Breast epithelium (tissue), 4 donors: ENCODE measurements at places on chromosomes 5 and 9.
A peak's percentile ranks its signal among the peaks of the same experiment; 100 is the strongest.

DNA sequence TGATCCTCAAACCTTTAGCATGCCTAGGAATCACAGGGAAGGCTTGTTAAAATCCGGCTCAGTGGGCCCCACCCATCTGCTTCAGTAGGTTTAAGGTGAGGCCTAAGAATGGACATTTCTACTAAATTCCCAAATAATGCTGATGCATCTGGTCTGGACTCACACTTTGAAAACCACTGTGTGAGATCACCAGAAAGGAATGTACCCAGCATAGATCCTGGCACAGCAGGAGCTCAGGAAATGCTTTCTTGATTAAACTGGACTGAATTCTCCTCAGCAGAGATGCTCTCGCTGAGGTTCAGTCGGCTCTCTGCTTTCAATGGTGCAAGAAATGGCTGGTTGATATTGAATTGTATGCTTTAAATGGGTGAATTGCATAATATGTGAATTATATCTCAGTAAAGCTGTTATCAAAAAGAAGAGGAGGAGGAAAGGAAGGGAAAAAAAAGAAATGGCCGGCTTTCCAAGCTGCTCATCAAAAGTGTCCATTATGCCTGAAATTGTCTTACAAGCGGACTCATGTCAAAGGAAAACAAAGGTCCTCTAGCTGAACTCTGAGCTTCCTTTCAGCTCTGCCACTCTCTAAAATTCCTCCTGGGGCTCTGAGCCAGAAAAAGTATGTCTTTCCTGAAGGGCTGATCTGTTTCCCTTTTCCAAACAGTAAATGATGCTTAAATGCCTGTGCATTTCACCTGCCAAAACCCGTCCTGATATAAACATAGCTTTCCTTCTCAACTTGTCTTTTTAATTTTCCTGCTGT lies 77.6 kb upstream of the SAP30L start:
- DNase-seq: no peak
- H3K36me3 ChIP-seq: no peaks in the 10 kb centered on the region
- H3K27ac ChIP-seq: peak overlapping the region; percentile 72
- H3K4me3 ChIP-seq: no peak overlapping the region

DNA sequence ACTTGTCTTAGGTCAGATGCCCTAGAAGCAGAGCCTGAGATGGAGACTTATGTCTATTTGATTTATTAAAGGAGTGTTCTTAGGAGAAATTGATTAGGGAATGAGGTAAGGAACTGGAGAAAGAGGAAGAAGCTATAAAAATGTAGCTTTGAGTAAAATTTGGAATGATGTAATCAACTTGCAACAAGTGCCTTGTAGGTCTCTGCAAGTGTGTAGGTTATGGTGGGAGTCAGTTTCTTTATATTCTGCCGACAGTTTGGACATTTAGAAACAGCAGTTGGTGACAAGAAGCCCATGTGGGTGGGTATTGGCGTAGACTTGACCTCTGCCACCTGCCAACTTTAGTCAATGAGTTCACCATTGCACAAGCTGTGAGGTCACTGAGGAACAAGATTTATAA lies 986.5 kb downstream of the CDH18 start:
- H3K4me1 ChIP-seq: no peaks in the 10 kb centered on the region
- no peaks in the 10 kb centered on the region for H3K27me3 ChIP-seq
- no peak overlapping the region for H3K27ac ChIP-seq
- no peaks in the 10 kb centered on the region for H3K36me3 ChIP-seq

- no peak for DNase-seq
- H3K4me3 ChIP-seq: no peak overlapping the region
- no peaks in the 10 kb centered on the region for H3K36me3 ChIP-seq
- H3K27me3 ChIP-seq: no peaks in the 10 kb centered on the region
- H3K27ac ChIP-seq: no peak overlapping the region
- no peaks in the 10 kb centered on the region for H3K4me1 ChIP-seq
Observed at GRCh38 chr9:109349421-109349846, 28.6 kb upstream of the EPB41L4B start.

DNA sequence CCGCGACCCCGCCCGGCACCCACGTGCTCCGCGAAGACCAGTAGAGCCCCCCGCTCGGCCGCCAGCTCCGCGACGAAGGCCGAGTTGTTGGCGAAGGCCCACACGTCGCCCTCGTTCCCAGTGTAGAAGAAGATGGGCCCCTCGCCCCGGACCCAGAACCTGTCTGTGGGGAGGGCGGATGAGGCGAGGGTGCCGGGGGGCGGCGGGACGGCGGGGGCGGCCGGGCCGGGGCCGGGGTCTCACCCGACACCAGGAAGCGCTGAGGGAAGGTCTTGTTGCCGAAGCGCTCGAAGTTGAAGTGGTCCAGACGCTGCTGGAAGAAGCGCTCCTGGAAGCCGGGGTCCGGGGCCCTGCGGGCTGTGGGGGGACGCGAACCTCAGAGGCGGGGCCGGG lies 317 bp downstream of the DPP7 start:
- no peak overlapping the region for H3K27ac ChIP-seq
- H3K36me3 ChIP-seq: no peaks in the 10 kb centered on the region
- peak overlapping the region; percentile 81 for H3K4me3 ChIP-seq
- H3K27me3 ChIP-seq: no peaks in the 10 kb centered on the region
- H3K4me1 ChIP-seq: no peaks in the 10 kb centered on the region

GRCh38 chr9:136088939-136089696 lies 6.0 kb downstream of the NACC2 start:
- DNase-seq: no peak
- peaks cover 33% of the 10 kb centered on the region for H3K4me1 ChIP-seq
- no peak overlapping the region for H3K4me3 ChIP-seq
- no peak overlapping the region for H3K27ac ChIP-seq
- no peaks in the 10 kb centered on the region for H3K27me3 ChIP-seq

- no peak for DNase-seq
- H3K27me3 ChIP-seq: no peaks in the 10 kb centered on the region
- no peak overlapping the region for H3K4me3 ChIP-seq
- no peaks in the 10 kb centered on the region for H3K36me3 ChIP-seq
Observed at GRCh38 chr5:17679597-17680203, 45.4 kb downstream of the TAF11L14 start.

GRCh38 chr5:67028371-67028770 lies 168.2 kb downstream of the CD180 start:
- H3K4me3 ChIP-seq: no peak overlapping the region
- no peaks in the 10 kb centered on the region for H3K36me3 ChIP-seq
- H3K27ac ChIP-seq: no peak overlapping the region
- H3K27me3 ChIP-seq: no peaks in the 10 kb centered on the region

DNA sequence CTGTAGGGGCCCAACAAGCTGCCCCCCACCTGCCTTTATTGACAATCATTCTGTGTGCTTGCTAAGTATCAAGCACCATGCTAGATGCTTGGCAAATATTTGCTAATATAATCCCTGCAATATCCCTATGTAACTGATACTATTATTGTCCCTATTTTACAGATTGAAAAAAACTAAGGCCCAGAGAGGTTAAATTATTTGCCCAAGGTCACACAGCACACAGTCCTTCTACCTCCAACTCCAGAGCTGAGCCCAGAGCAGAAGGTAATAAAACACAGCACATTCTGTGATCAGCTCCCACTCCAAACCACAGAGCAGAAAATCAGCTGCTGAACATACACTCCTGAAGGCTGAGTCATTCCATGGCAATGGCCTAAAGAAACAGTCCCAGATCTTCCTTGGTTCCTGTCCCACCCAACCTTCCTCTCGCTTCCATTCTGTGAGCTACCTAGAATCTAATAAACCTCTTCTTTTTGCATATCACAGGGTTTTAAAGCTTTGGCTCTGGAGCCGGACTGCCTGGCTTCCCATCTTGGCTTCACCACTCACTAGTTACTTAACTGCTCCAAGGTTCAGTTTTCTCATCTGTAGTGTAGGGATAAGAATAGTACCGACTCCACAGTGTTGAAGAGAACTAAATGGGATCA lies 66.7 kb upstream of the ADRA1B start:
- no peaks in the 10 kb centered on the region for H3K36me3 ChIP-seq
- H3K27ac ChIP-seq: no peak overlapping the region

- no peaks in the 10 kb centered on the region for H3K27me3 ChIP-seq
- H3K27ac ChIP-seq: no peak overlapping the region
- no peaks in the 10 kb centered on the region for H3K4me1 ChIP-seq
- no peaks in the 10 kb centered on the region for H3K36me3 ChIP-seq
- H3K4me3 ChIP-seq: no peak overlapping the region
Observed at GRCh38 chr5:137273511-137273910, 225.6 kb downstream of the SPOCK1 start.

DNA sequence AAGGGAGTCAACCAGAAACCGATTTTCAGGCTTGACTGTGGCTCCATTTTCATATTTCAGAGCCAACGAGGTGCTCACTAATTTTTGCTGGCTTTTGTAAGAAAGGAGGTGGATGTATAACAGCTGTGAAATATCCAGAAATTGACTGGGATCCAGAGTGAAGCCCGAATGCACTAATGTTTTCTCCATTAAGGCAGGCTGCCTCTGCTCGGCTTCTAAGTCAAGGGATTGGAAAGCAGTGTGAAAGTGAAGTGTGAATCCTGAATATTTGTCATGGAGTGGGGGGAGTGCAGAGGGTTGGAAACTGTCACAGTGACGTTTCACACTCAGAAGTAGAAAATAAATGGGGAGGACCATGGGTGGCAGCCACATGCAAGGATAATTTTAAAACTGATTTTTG lies 237.4 kb downstream of the GOLPH3 start:
- H3K27ac ChIP-seq: peak overlapping the region; percentile 74
- no peaks in the 10 kb centered on the region for H3K36me3 ChIP-seq
- H3K4me1 ChIP-seq: no peaks in the 10 kb centered on the region
- H3K4me3 ChIP-seq: no peak overlapping the region
- DNase-seq: no peak
- no peaks in the 10 kb centered on the region for H3K27me3 ChIP-seq

- H3K4me3 ChIP-seq: no peak overlapping the region
- H3K27me3 ChIP-seq: no peaks in the 10 kb centered on the region
Observed at GRCh38 chr9:92359394-92359995, 33.7 kb downstream of the CENPP start.

DNA sequence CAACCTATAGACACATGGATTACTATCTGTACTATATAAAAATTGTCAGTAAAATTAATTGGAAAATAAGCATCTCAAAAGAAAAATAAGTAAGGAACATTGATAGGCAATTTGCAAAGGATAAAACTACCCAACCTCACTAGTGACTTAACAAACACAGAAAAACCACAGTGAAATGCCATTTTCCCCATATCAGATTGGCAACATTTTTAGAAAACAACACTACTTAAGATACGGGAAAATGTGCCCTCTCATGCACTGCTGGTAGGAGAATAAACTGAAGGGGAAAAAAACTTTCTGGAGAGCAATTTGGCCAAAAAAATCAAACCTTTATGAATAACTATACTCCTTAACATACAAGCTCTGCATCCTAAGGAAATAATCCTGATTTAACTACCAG lies 254.0 kb downstream of the DEPDC1B start:
- no peak for DNase-seq
- H3K27ac ChIP-seq: no peak overlapping the region
- H3K4me3 ChIP-seq: no peak overlapping the region
- H3K36me3 ChIP-seq: no peaks in the 10 kb centered on the region
- H3K4me1 ChIP-seq: no peaks in the 10 kb centered on the region

DNA sequence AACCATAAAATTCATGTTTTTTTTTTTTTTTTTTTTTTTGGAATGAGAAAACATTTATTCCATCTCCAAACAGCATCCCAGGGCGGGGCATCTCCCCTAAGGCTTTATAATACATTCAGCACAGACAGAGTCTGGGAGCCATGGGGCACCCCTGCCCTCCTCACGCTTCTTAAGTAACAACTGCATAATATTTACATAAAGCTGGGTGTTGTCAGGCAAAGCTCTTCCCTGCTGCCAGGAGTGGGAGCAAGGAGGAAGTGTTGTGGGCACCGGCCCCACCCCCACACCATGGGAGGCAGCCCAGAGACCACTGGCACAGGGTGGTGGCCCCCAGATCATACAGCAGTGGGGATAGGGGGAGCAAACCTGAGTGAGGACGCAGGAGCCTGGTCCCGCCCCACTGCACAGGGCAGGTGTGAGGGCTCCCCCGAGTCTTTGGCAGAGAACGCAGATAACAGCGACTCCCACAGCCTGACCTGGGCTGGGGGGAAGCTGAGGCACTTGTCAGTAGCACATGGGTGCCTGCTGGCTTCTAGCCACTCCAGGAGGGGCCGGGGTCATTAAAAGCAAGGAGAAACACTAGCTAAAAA lies 86.1 kb upstream of the CEP78 start:
- DNase-seq: no peak
- no peak overlapping the region for H3K27ac ChIP-seq
- H3K4me3 ChIP-seq: no peak overlapping the region
- no peaks in the 10 kb centered on the region for H3K4me1 ChIP-seq
- H3K27me3 ChIP-seq: no peaks in the 10 kb centered on the region

- H3K27me3 ChIP-seq: peaks cover 39% of the 10 kb centered on the region
- H3K36me3 ChIP-seq: no peaks in the 10 kb centered on the region
- no peak within 1 kb of the TSS for H3K27ac ChIP-seq
- no peak for DNase-seq
Observed at GRCh38 chr5:321230-321725, at the start of gene AHRR. Gene AHRR, plus strand, starts transcription at chr5:321714. Its CDS starts 22,189 bp downstream, at chr5:343903.

- H3K27me3 ChIP-seq: no peaks in the 10 kb centered on the region
- peaks cover 6% of the 10 kb centered on the region for H3K4me1 ChIP-seq
- H3K27ac ChIP-seq: peak overlapping the region; percentile 85
- H3K36me3 ChIP-seq: no peaks in the 10 kb centered on the region
Observed at GRCh38 chr5:131672776-131673175, 37.7 kb upstream of the RAPGEF6 start.

DNA sequence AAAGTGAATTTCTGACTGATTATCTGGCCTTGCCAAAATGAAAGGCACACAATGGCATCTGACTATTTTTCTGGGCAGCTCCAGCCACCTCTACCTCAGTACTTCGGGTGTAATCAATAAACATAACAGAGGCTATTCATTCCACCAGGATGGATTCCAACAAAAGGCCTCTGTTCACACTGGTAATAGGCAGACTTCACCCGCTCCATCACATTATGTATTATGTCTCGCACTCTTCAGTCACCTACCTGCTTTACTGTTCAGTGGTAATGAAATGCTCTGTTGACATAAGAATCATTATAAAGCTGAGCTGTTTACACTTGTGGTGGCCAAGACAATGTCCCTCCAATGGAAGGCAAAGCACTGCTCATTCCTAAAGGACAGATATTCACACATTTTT lies 1333.7 kb upstream of the WWC1 start:
- no peaks in the 10 kb centered on the region for H3K4me1 ChIP-seq
- H3K27me3 ChIP-seq: no peaks in the 10 kb centered on the region
- H3K36me3 ChIP-seq: no peaks in the 10 kb centered on the region
- H3K4me3 ChIP-seq: no peak overlapping the region
- no peak for DNase-seq

GRCh38 chr9:121333950-121334773 lies 35.9 kb downstream of the STOM start:
- no peak for DNase-seq
- H3K27ac ChIP-seq: peak overlapping the region; percentile 90
- H3K36me3 ChIP-seq: peaks cover 10% of the 10 kb centered on the region

DNA sequence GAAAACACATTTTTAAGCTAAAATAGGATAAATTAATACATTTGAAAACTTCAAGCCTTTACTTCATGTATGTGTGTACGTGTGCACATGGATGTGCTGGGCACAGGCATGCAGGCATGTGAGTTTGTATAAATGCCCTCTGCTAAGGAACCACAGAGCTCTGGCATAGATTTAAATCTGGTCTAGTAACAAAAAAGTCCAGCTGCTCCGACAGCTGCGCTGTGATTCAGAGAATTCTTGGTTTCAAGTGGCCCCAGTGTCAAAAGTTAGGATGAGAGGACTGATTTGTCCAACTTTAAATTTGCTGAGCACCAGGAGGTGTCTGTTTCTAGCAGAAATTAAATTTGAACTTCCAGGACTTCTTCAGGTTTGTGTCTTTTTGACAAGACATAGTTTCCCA lies 203.7 kb upstream of the TUT7 start:
- H3K36me3 ChIP-seq: no peaks in the 10 kb centered on the region
- no peaks in the 10 kb centered on the region for H3K27me3 ChIP-seq
- H3K4me3 ChIP-seq: no peak overlapping the region
- H3K4me1 ChIP-seq: no peaks in the 10 kb centered on the region
- DNase-seq: no peak
- H3K27ac ChIP-seq: no peak overlapping the region
